ENCODE measurements at places on chromosomes 3 and 15.

- DNase-seq, result no peak
These were observed 403.7 kb downstream of the OXSM start for GRCh38 chr3:26193558-26193957.

DNA sequence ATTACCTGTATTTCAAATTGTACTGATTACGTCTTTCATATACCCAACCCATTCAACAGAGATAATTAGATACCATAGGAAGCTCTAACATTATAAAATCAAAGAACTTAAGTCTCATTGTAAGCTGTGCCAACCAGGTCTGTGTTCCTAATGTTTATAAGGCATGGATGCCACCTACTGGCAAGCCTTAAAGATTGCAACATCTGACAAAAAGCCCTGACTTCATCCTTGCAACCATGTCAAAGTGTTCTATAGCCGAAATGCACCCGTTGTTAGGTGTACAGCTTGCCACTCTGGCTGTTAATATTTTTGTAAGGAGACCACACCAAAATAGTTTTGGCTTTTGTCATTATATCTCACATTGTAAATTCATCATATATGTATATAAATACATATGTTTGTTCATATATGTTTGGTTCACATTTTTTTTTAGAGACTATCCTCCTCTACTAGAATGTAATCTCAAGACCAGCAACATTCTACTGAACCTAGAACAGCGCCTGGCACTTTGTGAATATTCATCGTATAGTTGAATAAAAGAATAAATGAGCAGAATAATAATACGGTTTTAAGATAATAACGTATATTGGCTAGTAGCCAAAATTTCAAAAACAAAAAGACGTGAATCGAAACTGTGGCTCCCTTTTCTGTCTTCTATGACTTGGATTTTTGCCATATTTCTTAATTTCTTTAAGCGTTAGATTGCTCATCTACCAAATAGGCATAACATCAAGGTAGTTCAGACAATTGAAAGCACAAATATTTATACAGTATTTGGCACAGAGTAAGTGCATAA, 258.1 kb downstream of the TBL1XR1 start:
- no peak for DNase-seq

DNA sequence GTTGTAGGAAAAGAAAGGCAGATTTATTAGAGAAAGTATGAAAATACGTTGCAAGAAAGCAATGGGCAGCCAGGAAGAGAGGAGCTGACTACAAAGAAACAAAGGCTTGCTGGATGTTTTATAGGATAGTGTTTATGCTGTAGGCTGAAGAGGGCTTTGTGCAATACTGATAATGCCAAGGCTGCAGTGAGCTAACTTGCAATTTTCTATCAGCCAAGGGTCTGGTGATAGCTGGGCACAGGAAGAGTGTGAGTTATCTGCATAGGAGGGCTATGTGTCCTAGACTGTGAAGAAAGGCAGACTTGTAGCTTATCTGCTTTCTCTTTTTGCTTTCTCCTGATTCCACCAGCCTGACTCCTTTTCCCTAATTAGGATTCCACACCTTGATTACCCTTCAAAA, 51.3 kb upstream of the OSBPL11 start:
- DNase-seq, result no peak

DNA sequence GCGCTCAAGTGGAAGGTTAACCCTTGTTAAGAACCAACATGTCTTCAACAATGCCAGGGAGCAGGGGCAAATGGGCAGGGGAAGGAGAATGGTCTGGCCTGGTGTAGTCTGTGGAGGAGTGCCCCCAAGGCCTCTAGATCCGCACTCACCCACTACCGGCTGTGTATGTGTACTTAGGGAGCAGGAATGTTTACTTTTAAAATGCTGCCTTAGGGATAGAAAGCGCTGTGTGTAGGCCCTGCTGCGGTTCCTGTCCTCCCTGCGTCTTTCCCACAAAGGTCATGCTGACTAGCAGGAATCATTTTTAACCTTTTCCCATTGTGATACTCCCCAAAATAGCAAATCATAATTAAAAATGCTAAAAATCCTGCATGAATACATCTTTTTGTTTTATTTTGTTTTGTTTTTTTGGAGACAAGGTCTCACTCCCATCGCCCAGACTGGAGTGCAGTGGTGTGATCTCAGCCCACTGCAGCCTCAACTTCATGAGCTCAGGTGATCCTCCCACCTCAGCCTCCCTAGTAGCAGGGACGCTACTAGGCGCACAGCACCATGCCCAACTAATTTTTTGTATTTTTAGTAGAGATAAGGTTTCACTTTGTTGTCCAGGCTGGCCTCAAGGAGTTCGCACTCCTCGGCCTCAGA, 35.9 kb upstream of the CEMIP start:
- no peak for DNase-seq

DNA sequence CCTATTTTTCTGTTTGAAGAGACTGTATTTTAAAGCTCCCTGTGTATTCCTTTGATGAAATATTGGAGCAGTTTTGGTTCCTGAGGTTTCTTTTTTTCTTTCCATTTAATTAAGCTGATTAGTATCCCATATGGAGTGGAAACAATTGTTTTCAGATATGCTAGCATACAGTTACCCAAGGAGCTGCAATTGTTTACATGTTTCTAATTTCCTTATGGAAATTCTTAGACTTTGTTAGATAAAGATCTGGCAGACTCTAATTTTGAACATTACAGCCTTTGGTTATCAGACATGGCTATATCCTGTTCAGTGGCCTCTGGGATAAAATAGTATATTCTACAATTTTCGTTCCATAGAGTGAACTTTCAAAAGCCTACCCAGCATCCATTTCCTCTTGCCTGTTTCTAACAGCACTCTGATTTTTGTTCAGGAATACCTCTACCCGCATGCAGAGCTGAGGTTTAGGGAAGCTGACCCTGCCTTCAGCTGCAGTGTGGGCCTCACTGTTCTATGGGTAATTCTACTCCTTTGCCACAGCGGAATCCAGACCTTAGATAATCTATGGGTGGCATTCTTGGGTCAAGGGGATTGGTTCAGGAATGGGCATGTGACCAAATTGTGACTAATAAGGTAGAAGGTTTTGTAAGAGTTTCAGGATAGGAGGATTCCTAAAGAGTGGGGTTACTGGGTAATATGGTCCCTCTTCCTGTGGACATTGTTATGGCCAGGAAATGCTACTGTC, 161.1 kb upstream of the ANKRD28 start:
- no peak for DNase-seq

DNA sequence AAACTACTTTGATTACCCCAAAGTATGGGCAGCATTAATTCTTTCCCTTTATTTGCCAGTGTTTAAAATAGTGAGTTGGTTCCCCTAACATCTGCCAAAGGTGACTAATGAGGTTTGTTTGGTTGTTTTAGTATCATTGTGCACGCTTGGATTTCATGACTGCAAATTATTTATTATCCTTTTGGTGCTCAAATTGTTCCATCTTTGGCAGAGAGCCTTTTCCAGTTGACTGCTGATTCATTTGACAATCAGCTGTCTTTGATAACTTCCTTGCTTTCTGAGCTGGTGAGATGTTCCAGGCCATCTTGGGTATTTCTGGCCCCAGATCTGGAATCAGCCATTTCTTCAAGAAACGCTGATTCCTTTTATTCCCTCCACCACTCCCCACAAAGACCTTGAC, 8.9 kb downstream of the DLEC1 start:
- no peak for DNase-seq

- no peak for DNase-seq
These were observed 747 bp downstream of the SORD start for GRCh38 chr15:45023659-45024225.

DNA sequence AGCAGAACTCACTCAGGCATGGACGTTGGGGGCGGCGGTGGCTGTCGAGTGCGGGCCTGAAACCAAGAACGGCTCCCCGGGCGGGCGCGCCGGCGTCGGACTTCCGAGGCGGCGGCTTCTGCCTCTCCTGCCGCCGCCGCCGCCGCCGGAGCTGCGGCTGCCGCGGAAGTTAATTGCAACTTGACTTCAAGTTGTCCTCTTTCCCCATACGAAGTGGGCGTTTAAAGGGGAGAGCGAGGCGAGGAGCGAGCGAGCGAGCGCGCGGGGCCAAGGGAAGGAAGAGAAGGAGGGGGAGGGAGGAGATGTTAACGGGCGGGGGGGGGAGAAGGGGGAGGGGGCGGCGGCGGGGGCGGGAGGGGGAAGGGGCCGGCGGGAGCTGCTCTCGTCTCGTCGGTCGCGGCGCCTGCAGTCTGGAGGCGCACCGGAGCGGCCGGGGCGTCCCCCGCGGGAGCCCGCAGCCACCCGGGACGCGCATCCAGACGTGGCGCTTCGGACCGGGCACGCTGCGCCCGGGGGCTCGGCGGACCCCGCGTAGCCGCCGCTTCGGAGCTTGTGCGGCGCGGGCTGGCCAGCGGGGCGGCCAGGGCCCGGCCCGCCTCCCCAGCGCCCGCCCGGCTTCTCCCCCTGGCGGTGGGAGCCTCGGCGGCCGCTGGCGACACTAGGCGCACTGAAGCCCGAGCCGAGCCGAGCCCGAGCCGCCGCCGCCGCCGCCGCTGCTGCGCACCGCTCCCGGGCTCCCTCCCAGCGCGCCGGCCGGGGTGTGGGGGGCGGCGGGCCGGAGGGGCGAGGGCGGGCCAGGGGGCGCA, 19.7 kb upstream of the SATB1 start:
- DNase-seq, result peak; percentile 45

GRCh38 chr15:69424001-69424400, 9.9 kb downstream of the KIF23 start:
- no peak for DNase-seq

DNA sequence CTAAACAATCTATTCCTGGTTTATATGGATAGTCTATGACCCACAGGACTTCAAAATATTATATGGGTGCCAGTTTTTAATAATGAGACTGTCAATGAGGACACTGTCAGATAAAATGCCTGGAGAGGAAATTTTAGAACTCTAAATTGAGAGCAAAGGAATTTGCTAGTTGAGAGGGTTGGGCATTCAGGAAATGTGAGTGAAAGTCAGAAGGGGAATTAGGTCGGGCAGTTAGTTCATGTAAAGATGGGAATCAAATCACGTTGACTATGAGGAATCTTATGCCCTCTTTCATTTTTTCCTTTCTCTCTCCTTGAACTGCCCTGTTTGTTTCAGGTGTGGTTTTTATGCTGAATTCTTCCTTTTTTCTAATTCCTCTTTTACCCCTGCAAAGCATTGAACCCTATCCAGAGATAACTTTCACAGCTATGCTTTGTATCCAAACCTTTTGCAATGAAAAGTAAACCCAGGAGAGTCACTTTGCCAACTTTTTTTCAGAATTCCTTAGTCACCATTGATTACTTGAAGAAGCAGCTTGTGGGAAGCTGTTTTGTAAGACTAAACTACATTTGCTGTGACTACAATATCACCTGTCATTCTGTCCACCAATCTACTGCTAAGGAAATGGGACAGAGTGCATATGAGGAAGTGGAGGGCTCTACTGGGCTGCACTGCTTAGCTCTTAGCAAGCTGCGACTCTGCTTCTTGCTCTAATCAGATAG, 27.8 kb downstream of the CHP1 start:
- DNase-seq, result no peak

- no peak for DNase-seq
These were observed 396.8 kb upstream of the RASGRP1 start for GRCh38 chr15:38961456-38961855.

GRCh38 chr3:164460851-164461250, 617.4 kb downstream of the SI start:
- DNase-seq, result no peak

DNA sequence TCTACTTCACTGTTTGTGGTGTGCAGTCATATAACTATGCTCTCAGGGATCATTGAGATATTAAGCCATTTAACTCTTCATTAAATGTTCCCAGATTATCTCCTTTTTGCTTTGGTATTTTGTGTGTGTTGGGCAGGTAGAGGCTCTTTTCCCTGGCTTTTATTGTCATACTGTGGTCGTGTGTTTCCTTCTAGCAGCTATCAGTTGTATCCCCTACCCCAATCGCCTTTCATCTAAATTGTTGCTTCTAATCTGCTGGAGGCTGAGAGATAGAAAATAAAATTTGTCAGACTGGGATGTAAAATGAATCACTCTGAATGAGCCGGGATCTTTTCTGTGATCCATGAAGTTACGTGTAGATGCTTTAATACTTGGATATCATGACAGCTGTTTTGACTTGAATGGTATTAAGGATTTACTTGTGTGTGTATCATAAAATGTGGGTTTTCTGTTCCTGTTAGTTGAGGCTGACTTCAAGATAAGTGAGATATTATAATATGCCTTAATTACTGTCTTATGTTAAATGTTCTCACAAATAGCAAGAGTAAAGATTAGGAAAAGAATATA, 9.2 kb downstream of the NFKBIZ start:
- no peak for DNase-seq

GRCh38 chr3:188338086-188338485, 184.1 kb downstream of the LPP start:
- no peak for DNase-seq

DNA sequence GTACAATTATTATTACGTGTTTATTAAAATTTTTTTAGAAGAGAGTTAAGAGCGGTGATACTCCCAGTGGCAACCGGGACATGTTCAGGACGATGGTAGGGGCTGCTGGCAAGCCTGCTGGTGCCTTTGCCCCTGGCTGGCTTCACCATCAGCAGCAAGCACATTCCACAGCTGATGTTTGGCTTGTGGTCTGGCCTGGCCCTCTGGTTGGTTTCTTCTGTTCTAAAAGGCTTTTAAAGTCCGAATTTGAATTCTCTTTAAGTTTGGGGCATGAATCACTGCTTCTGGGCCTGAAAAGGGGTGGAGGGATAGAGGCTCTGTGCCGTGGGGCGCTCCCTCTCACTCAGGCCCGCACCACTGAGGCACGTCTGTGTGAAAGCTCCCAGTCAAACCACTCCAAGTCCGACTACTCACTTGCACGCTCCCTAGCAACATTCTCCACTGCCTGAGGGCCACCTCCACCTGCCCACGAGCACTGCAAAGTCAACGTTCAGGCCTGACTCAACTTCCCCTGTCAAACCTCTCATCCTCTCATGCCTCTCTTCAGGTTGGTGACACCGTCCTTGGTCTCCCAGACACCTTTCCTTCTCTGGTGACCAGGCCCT, 10.1 kb downstream of the ITGA11 start:
- DNase-seq, result no peak

GRCh38 chr3:107062310-107062709, 314.9 kb upstream of the CCDC54 start:
- no peak for DNase-seq

Measured in stimulated activated CD8-positive, alpha-beta memory T cell treated with anti-CD3 and anti-CD28 coated beads, Interleukin-7, amount 100 ng/mL, for 24 hours (primary cell).